Glutamatergic neuron (in vitro differentiated cells): ENCODE measurements at places on chromosomes 12 and 14. TPM values are rescaled to one million over a fixed set of nuclear protein-coding genes. Genes with fewer than 3 reads are reported as not detected.

GRCh38 chr14:95040708-95041476 is 116.4 kb downstream of the DICER1 start:
- H3K27ac ChIP-seq: no peak overlapping the region
- DNase-seq: no peak

Gene PLEKHG7
- not detected for total RNA-seq

Gene DEGS2
- 0.34 TPM for total RNA-seq

Gene CCDC198
- not detected for total RNA-seq

DNA sequence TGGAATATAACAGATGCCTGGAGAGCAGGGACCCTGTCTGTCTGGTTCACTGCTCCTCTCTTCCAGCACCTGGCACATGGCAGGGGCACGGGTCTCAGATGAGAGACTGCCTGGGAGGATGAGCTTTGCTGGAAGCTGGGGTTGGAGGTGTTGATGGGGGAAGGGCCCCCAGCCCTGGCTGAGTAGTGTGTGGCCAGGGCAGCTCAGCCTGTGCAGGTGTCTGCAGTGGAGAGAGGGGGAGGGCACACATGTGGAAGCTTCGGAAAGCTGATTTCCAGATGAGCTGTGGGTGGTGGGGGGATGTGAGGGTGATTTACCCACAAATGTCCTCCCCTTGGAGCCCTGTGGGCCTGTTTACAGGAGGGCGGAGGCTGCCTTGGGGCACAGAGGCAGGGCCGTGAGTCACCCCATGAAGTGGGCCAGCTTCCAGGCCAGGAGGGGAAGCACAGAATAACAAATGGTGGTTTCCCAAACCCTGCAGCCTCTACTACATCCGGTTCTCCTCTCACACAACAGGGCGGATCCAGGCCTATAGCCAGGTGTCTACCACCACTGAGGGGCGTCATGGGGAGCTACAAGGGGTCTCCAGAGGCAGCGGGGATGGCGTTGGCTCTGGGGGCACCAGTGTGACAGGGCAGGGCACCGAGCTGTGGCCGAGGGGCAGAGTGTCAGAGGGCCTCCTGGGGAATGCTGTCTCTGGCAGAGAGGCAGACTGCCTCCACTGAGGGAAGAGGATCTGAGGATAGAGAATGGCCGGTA is 11.0 kb downstream of the KRT7 start:
- peaks cover 10% of the 10 kb centered on the region for H3K4me1 ChIP-seq
- no peak overlapping the region for H3K4me3 ChIP-seq
- peaks cover 15% of the 10 kb centered on the region for H3K27me3 ChIP-seq
- no peaks in the 10 kb centered on the region for H3K36me3 ChIP-seq
- H3K27ac ChIP-seq: no peak overlapping the region
- no peak for DNase-seq

Gene SEC23A
- total RNA-seq: 59.2 TPM

DNA sequence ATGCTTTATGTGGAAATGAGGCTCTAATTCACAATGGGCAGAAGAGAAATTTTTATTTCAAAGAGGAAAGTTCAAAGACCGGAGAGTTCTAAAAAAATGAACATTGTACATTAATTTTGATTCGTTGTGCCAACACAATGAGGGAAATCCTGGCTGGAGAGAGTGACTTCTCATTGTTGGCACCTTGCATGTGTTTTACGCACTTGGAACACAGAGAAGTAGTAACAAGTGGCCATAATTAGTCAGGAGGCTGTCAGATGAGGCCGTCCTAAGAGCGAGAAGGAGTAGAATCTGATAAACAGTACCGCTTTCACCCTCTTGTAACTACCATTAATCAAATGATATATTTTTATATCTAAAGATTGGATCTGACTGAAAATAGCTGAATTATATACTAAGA is 6.9 kb downstream of the LMO3 start:
- DNase-seq: no peak
- no peak overlapping the region for H3K4me3 ChIP-seq
- H3K4me1 ChIP-seq: peaks cover 2% of the 10 kb centered on the region
- no peaks in the 10 kb centered on the region for H3K27me3 ChIP-seq

DNA sequence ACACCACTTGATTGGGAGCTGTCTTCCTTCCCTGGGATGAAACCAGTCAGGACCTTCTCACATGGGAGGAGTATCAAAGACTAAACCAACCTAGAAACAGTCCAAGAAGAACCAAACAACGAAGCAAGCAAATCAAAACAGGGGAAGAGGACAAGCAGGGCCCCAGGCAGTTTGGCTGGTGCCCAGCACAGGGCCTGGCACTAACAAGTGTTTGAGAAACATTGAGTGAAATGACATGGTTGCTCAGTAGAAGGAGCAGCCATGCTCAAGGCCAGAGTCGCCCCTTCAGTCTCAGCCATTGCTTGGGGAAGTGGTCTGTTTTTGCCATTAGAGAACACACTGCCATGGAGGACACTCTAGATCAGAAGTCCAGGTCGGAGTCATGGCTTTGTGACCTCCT is 323.1 kb downstream of the CACNA1C start:
- H3K27ac ChIP-seq: no peak overlapping the region
- H3K36me3 ChIP-seq: no peaks in the 10 kb centered on the region
- DNase-seq: no peak
- H3K4me3 ChIP-seq: no peak overlapping the region
- peaks cover 29% of the 10 kb centered on the region for H3K4me1 ChIP-seq

Gene HIGD1C
- not detected for total RNA-seq

Gene NANOG
- 1.3 TPM for total RNA-seq

Gene FRMD6
- total RNA-seq: 16.9 TPM

GRCh38 chr14:100362311-100362927 is 39.3 kb downstream of the SLC25A47 start:
- no peak overlapping the region for H3K27ac ChIP-seq
- peaks cover 5% of the 10 kb centered on the region for H3K4me1 ChIP-seq
- H3K4me3 ChIP-seq: peak overlapping the region; percentile 11
- peaks cover 6% of the 10 kb centered on the region for H3K36me3 ChIP-seq

- H3K27me3 ChIP-seq: peaks cover 2% of the 10 kb centered on the region
- no peaks in the 10 kb centered on the region for H3K36me3 ChIP-seq
- DNase-seq: no peak
- no peak overlapping the region for H3K27ac ChIP-seq
These were observed 12.3 kb downstream of the UBE2N start for GRCh38 chr12:93429448-93429847.

Gene PMEL
- 851 TPM for total RNA-seq

DNA sequence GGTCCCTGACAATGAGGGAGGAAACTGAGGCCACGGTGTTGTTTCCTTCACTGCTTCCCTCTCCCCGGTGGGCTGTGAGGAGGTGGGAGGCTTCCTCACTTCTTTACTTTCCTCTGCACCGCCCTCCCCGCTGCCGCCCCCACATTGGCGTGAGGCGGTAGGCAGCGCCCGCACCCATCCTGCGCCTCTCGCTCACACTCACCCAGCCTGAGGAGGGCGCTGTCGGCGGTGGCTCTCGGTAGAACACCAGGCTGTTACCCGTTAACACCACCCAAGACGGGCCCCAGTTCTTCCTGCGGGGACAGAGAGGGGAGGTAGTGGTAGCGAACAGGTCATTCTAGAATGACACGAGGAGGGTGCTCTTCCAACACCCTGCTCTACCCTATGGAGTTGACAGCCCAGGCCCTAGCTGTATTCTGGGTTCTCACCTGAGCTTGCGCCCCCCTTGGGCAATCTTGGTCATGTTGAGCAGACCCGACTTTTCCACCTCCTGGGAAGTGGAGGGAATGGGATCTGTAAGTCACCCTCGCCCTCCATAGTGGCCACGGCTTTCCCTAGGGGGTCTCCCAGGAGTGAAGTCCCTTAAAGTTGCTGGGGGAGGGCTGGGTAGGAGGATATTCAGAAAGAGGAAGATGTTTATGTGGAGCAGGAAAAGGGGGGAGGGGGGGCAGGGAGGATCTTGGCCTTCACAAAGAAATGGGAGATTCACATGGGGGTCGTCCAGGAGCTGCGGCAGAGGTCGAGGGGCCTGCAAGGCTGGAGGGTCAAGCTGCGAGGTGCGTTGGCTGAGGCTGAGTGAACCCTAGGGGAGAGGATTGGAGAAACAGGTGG is 3.3 kb downstream of the ARHGAP9 start:
- no peak overlapping the region for H3K4me3 ChIP-seq
- no peak overlapping the region for H3K27ac ChIP-seq
- peaks cover 31% of the 10 kb centered on the region for H3K36me3 ChIP-seq

Gene STXBP6
- 0.49 TPM for total RNA-seq

- no peaks in the 10 kb centered on the region for H3K27me3 ChIP-seq
- H3K27ac ChIP-seq: no peak overlapping the region
- H3K36me3 ChIP-seq: peaks cover 7% of the 10 kb centered on the region
These were observed 122.1 kb downstream of the FOXA1 start for GRCh38 chr14:37472906-37473305.

GRCh38 chr12:77274926-77275325 is 209.6 kb upstream of the E2F7 start:
- peaks cover 12% of the 10 kb centered on the region for H3K4me1 ChIP-seq
- H3K27ac ChIP-seq: no peak overlapping the region
- no peaks in the 10 kb centered on the region for H3K27me3 ChIP-seq
- no peak for DNase-seq

- H3K27me3 ChIP-seq: no peaks in the 10 kb centered on the region
- no peak overlapping the region for H3K27ac ChIP-seq
- no peak for DNase-seq
- H3K4me1 ChIP-seq: no peaks in the 10 kb centered on the region
- H3K36me3 ChIP-seq: no peaks in the 10 kb centered on the region
- H3K4me3 ChIP-seq: no peak overlapping the region
These were observed 131.1 kb downstream of the CCER1 start for GRCh38 chr12:90823859-90824258.

GRCh38 chr12:837548-837947 is 85.2 kb downstream of the WNK1 start:
- H3K27ac ChIP-seq: no peak overlapping the region
- no peak for DNase-seq
- no peak overlapping the region for H3K4me3 ChIP-seq
- H3K4me1 ChIP-seq: no peaks in the 10 kb centered on the region

GRCh38 chr12:52769354-52769753 is 7.8 kb downstream of the KRT76 start:
- no peak overlapping the region for H3K4me3 ChIP-seq
- H3K27ac ChIP-seq: no peak overlapping the region
- H3K36me3 ChIP-seq: no peaks in the 10 kb centered on the region
- H3K27me3 ChIP-seq: peaks cover 4% of the 10 kb centered on the region
- no peak for DNase-seq
- H3K4me1 ChIP-seq: no peaks in the 10 kb centered on the region

Gene GNB3
- total RNA-seq: 45.7 TPM

- H3K36me3 ChIP-seq: no peaks in the 10 kb centered on the region
- no peak overlapping the region for H3K27ac ChIP-seq
- no peak for DNase-seq
- no peaks in the 10 kb centered on the region for H3K4me1 ChIP-seq
- no peaks in the 10 kb centered on the region for H3K27me3 ChIP-seq
These were observed 36.9 kb upstream of the CDK17 start for GRCh38 chr12:96437171-96437445.

Gene KRT72
- not detected for total RNA-seq

DNA sequence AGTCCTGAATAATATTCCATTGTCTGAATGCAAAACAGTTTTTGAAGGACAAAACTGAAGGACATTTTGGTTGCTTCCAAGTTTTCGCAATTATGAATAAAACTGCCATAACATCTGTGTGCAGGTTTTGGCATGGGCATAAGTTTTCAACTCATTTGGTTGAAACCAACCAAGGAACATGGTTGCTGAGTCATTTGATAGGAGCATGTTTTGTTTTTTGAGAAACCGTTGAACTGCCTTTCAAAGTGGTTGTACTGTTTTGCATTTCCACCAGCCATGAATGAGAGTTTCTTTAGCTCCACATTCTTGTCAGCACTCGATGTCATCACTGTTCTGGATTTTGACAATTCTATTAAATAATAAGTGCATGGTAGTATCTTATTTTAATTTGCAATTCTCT is 23.0 kb upstream of the GSG1 start:
- H3K4me3 ChIP-seq: no peak overlapping the region
- no peaks in the 10 kb centered on the region for H3K4me1 ChIP-seq
- DNase-seq: no peak
- H3K36me3 ChIP-seq: no peaks in the 10 kb centered on the region
- peaks cover 4% of the 10 kb centered on the region for H3K27me3 ChIP-seq
- H3K27ac ChIP-seq: no peak overlapping the region

Gene MYG1
- 66.1 TPM for total RNA-seq

Gene CISTR
- not detected for total RNA-seq

GRCh38 chr14:48331421-48331820 is 656.0 kb upstream of the MDGA2 start:
- no peak overlapping the region for H3K27ac ChIP-seq
- no peak overlapping the region for H3K4me3 ChIP-seq
- H3K4me1 ChIP-seq: no peaks in the 10 kb centered on the region

- H3K4me3 ChIP-seq: no peak overlapping the region
- H3K36me3 ChIP-seq: no peaks in the 10 kb centered on the region
- peaks cover 5% of the 10 kb centered on the region for H3K4me1 ChIP-seq
- H3K27me3 ChIP-seq: no peaks in the 10 kb centered on the region
- H3K27ac ChIP-seq: no peak overlapping the region
- no peak for DNase-seq
These were observed 36.0 kb downstream of the SCARB1 start for GRCh38 chr12:124827588-124828184.

DNA sequence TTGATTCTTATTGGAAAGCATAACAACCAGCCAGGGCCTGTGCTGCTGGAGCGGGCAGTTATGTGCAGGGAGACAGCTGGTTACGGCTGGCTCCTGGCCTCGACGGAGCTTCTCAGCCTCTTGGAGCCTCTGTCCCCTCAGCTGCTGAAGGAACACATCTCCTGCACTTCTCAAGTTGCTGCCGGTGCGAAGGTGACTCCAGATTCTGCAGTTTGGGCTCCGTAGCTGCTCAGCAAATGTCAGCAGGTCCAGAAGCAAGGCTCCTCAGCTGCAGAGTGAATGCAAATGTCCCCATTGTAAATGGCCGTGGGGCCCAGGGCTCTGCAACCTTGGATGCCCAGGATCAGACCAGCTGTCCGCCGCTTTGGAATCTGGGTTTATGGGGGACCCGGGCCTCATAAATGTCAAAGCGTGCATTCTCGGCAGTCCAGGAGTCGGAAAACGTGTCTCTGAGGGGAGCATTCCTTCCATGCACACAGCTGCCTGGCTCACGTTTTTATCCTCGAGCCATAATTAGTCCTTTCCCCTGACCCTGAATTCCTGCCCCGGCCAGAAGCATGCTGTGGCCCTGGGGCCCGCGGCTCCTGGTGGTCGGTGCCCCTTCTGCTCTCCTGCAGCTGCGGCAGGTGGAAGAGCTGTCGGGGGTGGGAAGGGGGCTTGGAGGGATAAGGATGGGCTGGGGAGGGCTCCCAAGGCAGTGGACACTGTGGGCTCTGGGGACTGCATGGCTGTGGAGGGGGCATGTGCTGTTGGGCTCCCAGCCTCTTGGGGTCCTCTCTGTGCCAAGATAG is 106.0 kb downstream of the KIF26A start:
- peaks cover 7% of the 10 kb centered on the region for H3K27me3 ChIP-seq
- no peak overlapping the region for H3K27ac ChIP-seq
- H3K4me1 ChIP-seq: peaks cover 2% of the 10 kb centered on the region
